Activated CD8-positive, alpha-beta memory T cell treated with anti-CD3 and anti-CD28 coated beads, Interleukin-2, amount 50 U/mL, for 48 hours (primary cell): ENCODE measurements at places on chromosomes 4 and X.

GRCh38 chr4:78862314-78862737 is 76.9 kb downstream of the PAQR3 start:
- no peak for DNase-seq

- no peak for DNase-seq
Observed at GRCh38 chr4:128039568-128039967, 21.5 kb upstream of the LARP1B start.

DNA sequence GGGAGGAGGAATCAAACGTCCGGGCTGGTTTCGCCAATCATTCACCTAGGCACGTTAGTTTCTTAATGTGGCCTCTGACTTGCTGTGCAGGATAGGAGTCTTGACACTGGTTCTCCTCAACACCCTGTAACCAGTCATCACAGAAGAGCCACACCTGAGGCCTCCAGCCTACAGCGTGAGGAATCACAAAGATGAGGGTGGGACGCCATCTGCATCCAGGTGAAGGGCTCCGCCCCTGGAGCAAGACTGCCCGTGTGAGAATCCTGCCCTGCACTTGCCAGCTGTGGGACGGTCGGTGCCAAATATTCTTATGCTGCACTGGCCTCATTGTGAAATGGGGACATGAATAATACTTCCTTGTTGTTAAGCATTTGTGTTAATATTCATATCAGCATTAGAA is 35.7 kb upstream of the TSPAN5 start:
- no peak for DNase-seq

- no peak for DNase-seq
Observed at GRCh38 chrX:112694062-112694461, 14.3 kb upstream of the LHFPL1 start.

DNA sequence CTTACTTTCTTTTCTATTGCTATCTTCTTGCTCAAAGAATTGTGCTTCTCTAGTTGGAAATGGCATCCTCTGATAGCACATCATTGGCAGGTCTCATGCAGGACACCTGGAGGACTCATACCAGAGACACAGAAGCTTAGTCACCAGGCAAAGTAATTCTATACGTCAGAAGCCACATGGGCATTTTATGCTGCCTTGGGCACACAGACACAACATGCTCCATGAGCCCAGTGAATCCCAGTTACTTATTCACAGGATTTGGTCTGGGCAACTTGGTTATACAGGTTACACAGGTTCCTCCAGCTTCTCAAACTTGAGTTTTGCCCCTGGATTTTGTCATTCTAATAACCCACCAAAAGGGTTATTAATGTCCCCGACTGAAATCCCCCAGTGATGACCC is 7.1 kb downstream of the RASSF6 start:
- no peak for DNase-seq

- peak; percentile 79 for DNase-seq
Observed at GRCh38 chr4:2931512-2932301, 31.5 kb downstream of the NOP14 start.

DNA sequence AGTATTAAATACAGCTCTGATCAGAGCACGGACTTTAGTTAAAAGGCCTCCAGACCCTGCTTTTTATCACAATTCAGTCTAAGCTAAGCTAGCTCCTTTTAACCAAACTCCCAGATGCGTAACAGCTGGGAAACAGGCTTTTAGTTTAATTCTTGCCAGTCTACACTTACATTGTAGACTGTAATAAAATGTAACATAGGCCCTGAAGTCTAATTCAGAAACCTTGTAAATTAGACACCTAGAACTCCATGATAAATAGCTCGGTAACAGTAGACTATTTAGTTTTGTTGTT is 20.1 kb downstream of the FBXO8 start:
- DNase-seq = no peak

DNA sequence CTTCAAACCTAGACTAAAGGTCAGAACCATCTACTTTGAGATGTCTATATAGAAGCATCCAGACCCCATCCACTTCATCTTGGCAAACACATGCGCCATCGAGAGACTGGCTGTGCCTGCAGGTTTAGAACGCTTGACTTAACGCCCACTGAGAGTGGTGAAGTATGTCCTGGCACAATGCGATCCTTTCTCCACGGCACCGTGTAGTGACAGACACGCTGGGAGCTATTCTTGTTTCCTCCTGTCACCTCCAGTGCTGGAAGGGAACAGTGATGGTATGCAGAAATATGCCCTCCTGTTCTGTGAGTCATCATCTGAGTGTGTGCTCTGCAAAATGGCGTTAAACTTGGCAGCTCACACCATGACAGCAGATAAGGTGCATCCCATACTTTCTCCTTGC is 330.2 kb downstream of the NLGN4X start:
- DNase-seq = no peak

DNA sequence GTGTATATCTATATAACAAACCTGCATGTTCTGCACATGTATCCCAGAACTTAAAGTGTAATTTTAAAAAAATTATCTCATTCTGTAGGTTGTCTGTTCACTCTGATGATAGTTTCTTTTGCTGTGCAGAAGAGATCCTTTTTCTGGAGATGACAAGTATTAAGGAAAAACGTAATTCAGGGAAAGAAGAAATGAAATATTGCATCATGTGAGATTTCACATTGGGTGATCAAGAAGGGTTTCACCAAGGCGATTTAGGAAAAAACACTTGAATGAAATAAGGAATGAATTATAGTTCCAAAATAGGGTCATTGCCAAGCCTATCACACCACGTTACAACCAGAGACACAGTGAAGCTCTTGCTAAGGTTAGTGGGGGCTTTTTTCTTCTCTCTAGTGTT is 227.9 kb downstream of the HNRNPD start:
- no peak for DNase-seq

DNA sequence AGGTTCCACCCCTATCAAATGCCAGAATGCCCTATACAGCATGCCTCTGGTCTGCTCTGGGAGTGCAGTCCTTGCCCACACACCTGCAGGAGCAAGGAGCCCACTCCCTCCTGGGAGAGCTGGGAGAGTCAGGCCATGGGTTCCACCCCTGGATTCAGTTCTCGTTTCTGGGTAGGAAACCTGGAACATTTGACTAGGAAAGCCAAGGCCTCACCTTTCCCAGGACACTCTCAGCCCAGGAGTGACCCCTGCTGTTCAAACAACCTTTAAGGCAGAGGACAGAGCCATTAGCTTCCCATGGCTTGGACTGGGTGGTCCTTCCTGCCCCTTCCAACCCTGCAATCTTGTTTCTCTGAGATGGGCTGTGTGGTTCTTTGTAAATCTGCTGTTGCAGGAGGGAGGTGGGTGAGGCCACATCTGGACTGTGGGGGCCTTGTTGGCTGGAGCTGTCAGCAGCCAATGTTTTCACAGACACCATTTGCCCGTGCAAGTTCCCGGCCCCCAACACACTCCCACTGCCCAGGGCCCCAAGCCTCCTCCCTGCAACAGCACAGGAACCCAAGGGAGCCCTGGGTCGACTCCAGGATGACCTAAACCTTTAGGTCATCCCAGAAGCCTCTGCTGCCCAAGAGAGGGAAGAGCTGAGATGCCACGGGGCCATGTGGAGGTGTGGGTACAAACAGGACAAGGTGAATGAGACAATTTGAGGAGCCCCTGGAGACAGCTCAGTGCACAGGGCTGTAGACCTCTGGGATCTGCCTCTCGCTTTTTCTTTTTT is 104.4 kb downstream of the PJA1 start:
- DNase-seq = no peak
